ENCODE measurements at places on chromosomes 5 and 9.

DNA sequence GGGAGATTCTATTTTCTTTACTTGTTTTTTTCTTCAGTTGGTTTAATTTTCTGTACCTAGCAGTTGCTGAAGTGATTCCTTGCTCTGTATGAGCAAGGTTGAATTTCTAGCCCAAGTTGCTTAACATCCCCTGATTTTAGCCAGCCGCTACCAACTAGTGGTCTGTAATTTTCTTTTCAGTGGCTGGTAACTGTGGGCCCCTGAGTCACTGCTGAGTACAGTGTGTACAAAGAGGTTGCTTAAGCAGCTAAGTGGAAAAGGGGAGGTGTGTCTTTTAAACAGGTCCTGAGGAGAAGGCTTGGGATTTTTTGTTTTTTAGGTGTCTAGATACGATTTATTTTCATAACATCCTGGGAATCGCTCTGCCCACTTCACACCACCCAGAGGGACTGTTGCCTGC lies 254.7 kb downstream of the NR3C1 start:
- DNase-seq, result no peak

GRCh38 chr5:35741971-35742370 lies 114.7 kb upstream of the IL7R start:
- no peak for DNase-seq

DNA sequence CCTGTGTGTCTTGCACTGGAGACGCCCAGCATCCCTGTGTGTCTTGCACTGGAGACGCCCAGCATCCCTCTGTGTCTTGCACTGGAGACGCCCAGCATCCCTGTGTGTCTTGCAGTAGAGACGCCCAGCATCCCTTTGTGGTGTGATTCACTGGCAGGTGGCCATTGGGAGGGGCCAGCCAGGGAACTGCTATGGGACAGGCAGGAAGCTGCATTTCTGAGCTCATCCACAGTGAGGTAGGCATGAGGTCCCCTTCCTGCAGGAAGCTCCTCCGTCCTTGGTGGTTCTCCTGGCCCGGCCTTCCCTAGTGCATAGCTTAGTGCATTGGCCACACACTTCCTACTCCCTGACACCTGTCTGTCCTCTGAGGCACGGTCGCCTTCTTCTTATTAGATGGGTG lies 43.5 kb downstream of the IRX1 start:
- DNase-seq, result no peak

DNA sequence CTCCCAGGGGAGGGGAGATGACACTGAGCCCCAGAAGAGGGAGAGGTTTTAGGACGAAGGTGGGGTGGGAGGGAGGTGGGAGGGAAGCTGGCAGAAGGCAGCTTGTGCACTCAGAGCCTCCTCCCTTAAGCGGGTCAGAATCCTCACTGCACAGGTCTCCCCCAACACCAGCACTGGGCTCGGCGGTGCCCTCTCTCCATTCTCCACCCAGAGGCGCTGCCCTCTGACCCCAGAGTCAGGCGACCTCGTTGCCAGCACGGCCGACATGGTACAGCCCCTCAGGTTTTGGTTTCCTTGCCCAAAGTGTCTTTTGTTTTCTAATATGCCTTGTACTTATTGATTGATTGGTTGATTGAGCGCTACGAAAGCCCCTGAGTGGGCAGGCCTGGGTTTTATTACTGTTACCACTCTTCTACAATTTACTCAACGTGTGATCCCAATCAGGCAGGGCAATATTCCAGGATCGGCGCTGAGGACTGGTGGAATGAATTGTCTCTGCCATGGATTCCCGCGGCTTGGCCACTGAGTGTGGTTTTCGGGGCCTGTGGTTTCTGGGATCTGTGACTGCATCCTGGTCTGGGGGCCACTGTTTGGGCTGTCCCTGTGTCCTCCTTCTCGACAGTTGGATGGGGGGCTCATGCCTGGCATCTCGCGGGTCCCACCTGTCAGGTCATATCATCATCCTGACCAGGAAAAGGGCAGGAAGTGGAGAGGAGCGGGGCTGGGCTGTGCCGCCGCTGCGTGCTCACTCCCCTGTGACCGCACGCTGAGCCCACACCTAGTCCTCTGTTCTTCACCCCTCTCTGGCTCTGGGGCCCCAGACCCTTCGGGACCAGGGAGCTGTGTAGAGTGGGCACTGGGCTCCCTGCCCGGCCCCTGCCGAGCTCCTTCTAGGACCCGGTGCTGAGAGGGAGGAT lies 9.6 kb upstream of the FCN2 start:
- no peak for DNase-seq

DNA sequence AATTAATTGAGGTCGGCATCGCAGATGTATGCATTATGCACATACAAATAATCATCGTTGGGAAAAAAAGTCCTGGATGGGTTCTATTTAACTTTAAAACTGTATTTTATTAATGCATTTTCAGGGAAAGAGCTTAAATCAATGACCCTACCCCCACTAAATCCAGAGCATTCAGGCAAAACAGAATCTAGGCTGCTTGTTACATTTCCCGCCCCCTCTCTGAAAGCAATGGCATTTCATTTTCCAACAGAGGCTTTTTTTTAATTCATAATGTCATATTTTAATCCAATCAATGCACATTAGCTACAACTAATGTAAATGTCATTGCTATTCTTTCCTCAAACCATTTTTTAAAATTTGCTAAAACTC lies 117.4 kb upstream of the GRIA1 start:
- DNase-seq, result no peak

- no peak for DNase-seq
These were observed 30.2 kb downstream of the RETREG1 start for GRCh38 chr5:16586556-16586955.

- no peak for DNase-seq
These were observed 1.6 kb upstream of the PRRC1 start for GRCh38 chr5:127515693-127516440.

- no peak for DNase-seq
These were observed 188.4 kb downstream of the SNCAIP start for GRCh38 chr5:122500245-122501088.

GRCh38 chr9:87592554-87593358 lies 95.1 kb downstream of the DAPK1 start:
- DNase-seq, result no peak

GRCh38 chr9:114250235-114250568 lies 72.7 kb upstream of the ORM1 start:
- no peak for DNase-seq

- no peak for DNase-seq
These were observed 197.1 kb downstream of the CEMIP2 start for GRCh38 chr9:71571186-71571585.

DNA sequence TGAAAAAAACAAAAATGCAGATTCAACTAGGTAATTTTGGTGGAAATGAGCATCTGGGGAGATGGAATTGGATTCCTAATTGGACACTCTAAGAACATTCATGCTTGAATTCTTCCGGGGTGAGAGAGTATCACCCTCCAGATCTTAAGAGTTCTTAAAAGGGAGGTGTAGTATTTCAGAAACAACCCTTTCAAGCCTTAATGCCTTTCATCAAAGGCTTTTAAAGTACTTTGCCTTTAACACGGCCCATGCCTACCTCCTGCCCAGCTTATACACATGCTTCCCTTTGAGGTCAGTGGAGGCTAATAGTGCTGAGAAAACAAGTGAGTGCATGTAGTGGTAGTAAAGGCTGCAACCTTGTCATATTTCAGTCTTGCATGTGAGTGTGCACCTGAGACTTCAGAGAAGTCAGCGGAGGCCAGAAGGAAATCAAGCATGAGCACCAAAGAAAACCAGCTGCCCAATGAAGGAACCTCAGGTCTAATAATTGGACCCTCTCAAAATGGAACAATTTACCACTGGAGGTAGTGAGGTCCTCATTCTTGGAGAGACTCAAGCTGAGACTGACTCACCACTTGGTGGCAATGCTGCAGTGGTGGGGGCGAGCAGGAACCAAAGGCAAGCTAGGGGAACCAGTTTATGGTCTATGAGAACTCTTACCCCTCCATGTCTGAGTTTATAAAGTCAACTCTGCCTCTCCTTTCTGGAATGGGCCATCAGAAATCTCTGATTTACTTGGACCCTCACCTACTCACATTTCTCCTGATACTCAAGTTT lies 98.4 kb upstream of the GDNF start:
- DNase-seq, result no peak

DNA sequence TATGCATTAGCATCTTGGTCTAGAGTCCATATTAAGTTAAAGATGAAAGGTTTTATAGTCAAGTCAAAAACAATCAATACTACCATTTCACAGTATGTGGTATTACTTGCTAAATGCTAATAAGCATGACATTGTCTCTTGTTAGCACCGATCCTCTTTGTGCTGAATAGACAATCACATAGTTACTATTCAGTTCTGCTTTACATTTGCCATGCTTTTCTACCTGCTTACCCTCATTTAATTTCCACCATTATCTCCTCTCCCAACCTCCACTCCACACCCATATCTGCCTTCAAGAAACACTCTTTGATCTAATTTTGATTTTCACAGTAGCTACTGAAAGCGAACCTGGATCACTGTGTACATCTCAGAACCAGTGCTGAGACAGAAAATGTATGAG lies 16.8 kb downstream of the MEGF9 start:
- no peak for DNase-seq

DNA sequence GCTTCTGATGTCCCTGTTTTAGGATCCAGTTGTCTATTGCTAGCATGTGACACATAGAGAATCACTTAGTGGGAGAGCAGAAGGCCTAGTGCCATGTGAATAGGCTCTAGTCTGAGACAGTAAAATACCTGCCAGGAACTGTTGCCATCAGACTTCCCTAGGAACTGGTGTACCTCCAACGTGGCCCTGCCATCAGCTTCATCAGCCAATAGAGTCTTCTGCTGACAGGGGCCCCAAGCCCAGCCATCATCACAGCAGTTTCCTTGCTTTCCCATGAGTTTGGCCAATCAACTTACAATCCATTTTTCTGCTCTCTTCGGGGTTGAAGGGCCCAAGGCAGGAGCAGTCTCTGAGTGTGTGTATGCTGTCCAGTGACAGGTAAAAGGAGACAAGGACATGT lies 128.4 kb upstream of the ADRA1B start:
- DNase-seq, result no peak

GRCh38 chr5:102755686-102756371 lies 724 bp downstream of the PAM start:
- DNase-seq, result no peak

GRCh38 chr5:39700523-39700922 lies 275.7 kb upstream of the DAB2 start:
- no peak for DNase-seq

GRCh38 chr5:75465480-75465879 lies 45.9 kb downstream of the CERT1 start:
- DNase-seq, result no peak

GRCh38 chr9:126471084-126471624 lies 142.6 kb upstream of the LMX1B start:
- DNase-seq, result peak; percentile 95

DNA sequence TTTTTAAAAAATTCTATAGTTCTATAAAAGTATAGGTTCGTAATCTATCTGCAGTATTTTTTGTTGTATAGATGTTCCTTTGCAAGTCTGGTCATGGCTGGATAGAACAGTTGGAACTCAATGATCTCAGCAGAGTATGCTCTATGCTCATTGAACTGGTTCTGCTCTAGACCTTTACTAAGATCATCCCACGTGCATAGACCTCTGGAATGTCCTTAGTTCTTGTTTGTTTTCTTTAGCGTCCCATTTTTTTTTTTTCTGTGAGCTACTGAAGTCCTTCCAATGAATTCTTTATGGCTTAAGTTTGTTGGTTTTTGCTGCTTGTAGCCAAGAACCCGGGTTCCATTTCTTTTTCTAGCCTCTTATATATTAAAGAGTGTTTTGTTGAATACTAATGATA lies 3.5 kb downstream of the TMEM38B start:
- no peak for DNase-seq

- no peak for DNase-seq
These were observed 40.6 kb upstream of the MAP1B start for GRCh38 chr5:72066705-72067107.

- DNase-seq, result no peak
These were observed 315.3 kb downstream of the DNAH5 start for GRCh38 chr5:13629218-13629617.

DNA sequence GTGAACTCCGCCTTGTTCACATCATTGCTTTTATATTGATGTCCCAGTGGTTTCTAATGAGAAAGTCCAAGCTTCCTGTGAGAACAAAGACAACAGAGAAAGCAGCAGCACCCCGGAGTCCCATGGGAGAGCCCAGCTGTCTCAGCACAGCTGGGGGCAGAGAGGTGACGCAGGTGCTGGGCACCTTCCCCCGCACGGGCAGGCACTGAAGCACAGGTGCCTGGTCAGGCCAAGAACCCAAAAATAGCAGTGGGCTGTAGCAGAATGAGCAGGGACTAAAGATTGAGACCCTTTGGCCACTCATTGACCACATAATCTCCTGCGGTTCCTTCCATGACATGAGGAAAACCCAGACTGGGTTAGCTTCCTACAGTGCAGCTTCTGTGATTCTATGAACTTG lies 18.8 kb downstream of the SRD5A1 start:
- no peak for DNase-seq

GRCh38 chr9:90881648-90882047 lies 80.0 kb downstream of the SYK start:
- DNase-seq, result peak; percentile 71

GRCh38 chr9:72497447-72498046 lies 23.9 kb upstream of the TMC1 start:
- no peak for DNase-seq

DNA sequence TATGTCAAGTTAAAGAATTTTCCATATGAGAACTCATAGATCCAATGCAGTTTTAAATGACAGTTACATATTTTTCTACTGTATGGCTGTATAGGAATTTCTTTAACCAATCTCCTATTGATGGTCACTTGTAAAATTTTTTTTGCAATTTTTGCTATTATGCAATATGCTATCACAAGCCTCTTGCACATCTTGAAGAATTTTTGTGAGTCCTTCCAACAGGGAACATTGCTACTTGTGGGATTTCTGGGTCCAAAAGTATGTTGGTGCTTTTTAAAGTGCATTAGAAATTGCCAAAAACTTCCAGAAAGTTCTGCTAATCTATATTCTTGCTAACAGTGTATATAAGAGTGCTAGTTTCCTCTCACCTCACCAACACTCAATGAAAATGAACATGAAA lies 65.1 kb downstream of the NPR3 start:
- no peak for DNase-seq

- DNase-seq, result no peak
These were observed 59.3 kb upstream of the RIOK2 start for GRCh38 chr5:97242341-97242740.

DNA sequence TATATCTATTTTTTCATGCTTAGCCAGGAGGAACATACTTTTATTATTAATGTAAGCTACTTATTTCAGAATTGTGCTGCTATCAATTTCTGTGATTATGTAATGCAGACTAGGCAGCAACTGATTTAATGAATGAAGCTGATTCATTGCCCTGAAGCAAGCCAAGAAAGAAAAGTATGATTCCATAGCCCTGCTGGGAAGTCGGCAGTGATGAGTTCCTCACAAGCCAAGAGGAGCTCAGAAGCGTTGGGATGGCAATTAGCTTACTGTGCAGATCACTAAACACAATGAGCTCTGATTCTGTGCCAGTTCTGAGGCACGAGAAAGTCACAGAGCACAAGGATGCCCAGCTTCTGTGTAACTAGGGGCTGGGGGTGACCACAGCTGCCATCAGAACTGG lies 254.3 kb upstream of the KLF9 start:
- no peak for DNase-seq

- DNase-seq, result peak; percentile 39
These were observed 36.0 kb downstream of the POC5 start for GRCh38 chr5:75681125-75681830.

- no peak for DNase-seq
These were observed 204.6 kb downstream of the RFX3 start for GRCh38 chr9:3321186-3321585.

GRCh38 chr5:129766798-129767197 lies 18.9 kb downstream of the MINAR2 start:
- DNase-seq, result no peak

Measured in Jurkat, Clone E6-1 (cell line).